ENCODE measurements at places on chromosomes 7 and 10.

DNA sequence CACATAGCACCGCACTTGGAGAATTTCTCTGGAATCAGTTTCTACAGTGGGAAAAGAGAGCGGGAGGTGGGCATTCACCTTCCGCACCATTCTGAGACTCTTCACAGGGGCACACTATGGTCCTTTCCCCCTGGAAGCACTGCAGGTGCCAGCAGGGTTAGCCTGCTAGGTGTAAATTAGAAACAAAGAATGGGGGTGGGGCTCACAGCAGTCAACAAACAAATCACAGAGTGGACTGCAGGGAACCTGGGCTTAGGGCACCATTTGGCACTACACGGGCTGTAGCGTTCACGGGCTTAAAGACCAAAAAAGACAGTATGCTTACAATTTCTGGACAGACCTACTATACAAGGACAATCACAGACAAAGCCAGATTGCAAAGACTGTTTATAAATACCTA lies 8.0 kb upstream of the PKD1L1 start:
- DNase-seq = no peak

DNA sequence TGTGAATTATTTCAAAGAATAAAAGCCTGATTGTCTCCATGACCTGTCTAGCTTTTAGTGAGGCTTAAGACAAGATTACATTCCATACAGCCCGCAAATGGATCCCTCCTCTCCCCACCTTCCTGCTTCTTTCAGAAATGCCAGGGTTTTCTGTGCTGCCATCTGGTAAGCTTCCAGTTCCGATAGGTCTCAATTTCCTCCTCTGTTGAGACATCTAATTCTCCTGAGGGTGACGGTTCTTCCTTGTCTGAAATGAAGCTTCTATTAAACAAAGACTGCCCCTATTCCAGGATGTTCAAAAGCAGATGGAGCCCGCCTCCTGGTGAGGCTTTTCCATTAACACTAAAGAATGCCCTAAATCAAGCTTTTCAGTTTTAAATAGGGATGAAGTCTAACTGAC lies 295.6 kb downstream of the PTPRN2 start:
- no peak for DNase-seq

DNA sequence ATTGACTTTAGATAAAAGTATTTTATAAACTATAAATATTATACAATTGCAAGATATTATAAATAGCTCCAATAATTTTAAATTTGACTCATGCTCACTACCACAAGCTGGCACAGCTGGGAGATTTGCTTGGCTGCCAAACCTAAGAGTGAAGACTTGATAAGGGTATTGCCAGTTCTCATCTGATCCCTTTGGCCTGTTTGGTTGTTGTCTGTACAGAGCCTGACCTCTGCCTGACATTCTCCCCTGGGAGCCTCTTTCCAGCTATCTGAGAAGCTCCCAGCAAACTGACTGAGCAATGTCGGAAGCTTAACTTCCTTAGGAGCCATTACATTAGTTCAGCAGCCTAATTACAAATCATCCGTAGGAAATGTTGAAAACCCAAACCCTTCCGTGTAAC lies 10.2 kb upstream of the LMOD2 start:
- DNase-seq = no peak

DNA sequence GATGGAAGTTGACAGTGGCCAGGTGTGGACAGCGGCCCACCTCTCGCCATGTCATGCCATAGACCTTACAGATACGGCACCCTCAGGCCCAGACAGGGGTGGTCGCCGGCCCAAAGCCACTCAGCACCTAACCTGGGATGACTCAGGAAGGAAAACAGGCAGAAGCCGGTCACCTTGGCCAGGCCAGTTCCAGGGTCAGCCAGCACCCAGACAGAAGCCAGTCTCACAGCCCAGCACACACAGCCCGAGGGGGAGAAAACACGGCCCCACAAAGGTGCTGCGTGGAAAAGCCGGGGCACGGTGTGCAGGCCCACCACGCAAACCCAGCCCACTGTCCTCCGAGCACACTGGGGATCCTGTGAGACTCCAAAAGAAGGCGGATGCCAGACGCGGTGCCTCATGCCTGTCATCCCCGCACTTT lies 95.2 kb upstream of the DNAAF5 start:
- no peak for DNase-seq

DNA sequence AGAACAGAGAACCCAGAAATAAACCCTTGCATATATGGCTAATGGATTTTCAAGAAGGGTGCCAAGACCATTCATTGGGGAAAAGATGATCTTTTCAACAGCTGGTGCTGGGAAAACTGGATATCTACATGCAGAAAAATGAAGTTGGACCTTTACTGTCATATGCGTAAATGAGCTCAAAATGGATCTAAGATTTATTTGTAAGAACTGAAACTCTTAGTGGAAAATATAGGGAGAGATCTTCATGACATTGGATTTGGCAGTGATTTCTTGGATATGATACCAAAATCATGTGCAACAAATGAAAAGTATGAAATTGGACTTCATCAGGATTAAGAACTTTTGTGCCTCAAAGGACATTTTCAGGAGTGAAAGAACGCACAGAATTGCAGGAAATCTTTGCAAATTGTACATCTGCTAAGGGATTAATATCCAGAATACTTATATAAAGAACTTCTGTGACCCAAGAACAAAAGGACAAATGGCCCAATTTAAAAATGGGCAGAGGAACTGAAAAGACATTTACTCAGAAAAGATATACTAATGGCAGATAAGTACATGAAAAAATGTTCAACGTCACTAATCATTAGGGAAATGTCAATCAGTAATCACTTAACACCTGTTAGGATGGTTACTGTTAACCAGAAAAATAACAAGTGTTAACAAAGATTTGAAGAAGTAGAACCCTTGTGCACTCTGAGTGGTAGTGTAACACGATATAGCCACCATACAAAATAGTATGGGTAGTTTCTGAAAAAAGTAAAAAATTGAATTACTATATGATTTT lies 6.1 kb downstream of the DBF4 start:
- no peak for DNase-seq

- no peak for DNase-seq
Measured at GRCh38 chr10:116026315-116026714, 246.7 kb downstream of the GFRA1 start.

- DNase-seq = no peak
Measured at GRCh38 chr10:34489973-34490745, 324.9 kb downstream of the PARD3 start.

DNA sequence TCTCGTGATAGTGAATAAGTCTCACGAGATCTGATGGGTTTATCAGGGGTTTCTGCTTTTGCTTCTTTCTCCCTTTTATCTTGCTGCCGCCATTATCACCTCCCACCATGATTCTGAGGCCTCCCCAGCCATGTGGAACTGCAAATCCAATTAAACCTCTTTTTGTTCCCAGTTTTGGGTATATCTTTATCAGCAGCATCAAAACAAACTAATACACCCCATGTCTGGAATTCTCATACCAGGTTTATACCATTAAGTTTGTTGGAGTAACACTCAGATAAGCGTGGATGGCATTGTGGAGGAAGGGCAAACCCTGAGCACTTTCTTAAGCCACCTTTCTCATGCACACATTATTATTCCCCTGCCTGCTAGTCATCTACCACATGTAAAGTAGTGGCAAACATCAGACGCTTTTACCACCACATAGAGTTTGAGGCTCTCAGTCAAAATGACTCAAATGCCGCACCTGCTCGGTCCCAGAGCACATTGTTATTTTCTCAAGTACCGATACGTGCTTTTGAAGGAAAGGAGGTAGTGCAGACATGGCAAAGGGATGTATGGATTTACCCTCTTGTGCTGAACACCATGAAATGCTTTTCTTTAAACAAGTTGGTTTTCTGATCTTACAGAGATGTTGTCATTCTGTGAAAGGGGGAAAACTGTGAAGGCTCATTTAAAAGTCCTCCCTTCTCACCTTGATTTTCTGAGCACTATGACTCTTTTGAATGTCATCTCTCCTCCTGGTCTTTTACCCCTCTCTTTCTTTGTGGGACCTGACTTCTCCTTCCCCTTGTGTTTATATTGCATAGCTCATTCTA lies 429.7 kb downstream of the EXOC4 start:
- no peak for DNase-seq

- DNase-seq = no peak
Measured at GRCh38 chr7:56062382-56062781, 1.7 kb upstream of the SUMF2 start.
